HCT116 (cell line): ENCODE measurements at places on chromosomes 2 and 18.

- no peak overlapping the region for H3K27ac ChIP-seq
- H3K36me3 ChIP-seq: no peaks in the 10 kb centered on the region
- DNase-seq: no peak
Measured at GRCh38 chr2:66189553-66189952, 245.4 kb upstream of the MEIS1 start.

GRCh38 chr2:179574061-179574519, 287.3 kb downstream of the ZNF385B start:
- no peak overlapping the region for H3K4me3 ChIP-seq
- H3K36me3 ChIP-seq: no peaks in the 10 kb centered on the region
- no peak overlapping the region for H3K27ac ChIP-seq
- H3K27me3 ChIP-seq: no peaks in the 10 kb centered on the region

DNA sequence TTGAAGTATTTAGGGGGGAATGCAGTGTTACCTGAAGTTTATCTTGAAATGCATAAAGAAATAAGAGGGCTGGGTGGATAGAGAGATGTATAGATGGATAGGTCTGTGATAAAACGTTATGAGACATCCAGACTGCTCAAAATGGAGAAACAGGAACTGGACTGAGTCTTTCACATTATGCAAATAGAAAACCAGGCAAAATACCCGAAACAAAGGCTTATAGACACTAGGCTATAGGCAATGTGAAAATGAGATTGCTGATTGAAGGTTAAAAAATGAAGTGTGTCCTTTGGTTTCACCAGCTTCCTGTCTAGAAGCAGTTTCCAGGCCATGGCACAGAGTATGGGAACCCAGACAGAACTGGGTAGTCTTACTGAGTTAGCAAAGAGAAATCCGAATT, 24.9 kb upstream of the SLC3A1 start:
- H3K27me3 ChIP-seq: no peaks in the 10 kb centered on the region
- H3K4me3 ChIP-seq: no peak overlapping the region
- H3K27ac ChIP-seq: no peak overlapping the region
- no peaks in the 10 kb centered on the region for H3K4me1 ChIP-seq
- no peak for DNase-seq

DNA sequence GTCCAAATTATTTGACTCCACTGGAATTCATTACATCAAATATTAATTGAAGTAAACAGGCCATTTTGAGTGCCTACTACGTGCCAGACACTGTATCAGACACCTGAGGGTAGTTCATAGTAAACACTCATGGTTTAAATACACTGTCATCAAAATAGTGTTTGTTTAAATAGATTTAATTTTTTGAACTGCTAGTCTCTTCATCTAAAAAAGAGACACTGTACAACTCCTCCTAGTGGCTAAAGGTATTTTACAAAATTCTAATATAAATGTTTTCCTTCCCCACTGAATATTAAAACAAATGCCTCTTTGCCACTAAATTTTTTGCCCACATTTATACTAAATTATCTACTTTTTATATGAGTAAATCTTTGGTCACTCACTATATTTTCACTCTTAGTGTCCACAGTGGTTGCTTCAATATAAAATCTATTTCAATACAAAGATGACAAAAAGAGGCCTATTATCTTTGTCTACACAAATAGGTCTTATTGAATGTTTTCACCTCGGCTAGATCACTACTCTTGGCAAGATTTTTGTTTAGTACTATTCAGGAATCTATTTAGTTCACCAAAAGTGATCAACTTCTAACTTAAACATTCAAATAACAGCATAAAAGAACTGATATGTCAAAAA, 122.1 kb downstream of the TMEM247 start:
- no peaks in the 10 kb centered on the region for H3K36me3 ChIP-seq
- no peak overlapping the region for H3K27ac ChIP-seq
- H3K4me1 ChIP-seq: no peaks in the 10 kb centered on the region
- no peak overlapping the region for H3K4me3 ChIP-seq

GRCh38 chr2:228590681-228591080, 409.2 kb upstream of the SPHKAP start:
- no peaks in the 10 kb centered on the region for H3K27me3 ChIP-seq
- no peak for DNase-seq
- H3K27ac ChIP-seq: no peak overlapping the region
- no peaks in the 10 kb centered on the region for H3K36me3 ChIP-seq

DNA sequence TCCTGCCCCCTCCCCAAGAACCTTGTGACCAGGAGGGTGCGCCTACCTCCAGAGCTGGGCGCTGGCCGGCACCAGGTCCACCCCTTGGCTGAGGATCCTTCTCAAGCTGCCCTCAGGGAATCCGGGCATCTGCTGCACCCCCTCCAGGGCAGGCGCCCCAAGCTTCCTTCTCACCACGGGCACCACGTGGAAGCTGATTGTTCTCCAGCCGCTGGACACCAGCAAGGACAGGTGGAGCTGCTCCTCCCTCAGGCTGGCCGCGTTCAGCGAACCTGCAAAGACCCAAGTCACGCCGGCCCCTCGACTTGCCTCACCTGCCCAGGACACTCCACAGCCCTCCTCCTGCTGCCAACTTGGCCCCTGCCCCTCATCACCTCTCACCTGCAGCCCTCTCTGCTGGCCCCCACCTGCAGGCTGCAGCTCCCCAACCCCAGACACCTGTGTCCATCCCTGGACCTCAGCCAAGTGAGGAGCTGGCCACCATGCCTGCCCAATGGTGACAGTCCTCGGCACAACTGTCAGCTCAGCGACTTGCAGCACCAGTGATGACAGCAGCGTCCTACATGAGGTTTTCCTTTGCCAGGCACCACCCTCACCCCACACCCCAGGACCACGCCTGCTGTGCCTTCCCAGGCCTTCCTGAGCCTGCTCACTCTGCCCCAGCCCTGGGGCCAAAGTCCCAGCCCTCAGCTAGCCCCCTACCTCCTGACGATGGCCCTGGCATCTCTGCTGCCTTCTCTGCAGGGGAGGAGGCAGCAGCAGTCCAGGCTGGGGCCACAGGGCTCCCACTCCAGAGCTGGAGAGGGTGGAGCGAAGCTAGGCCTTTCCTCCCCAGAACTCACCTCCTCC, 4.2 kb downstream of the MAB21L4 start:
- H3K4me3 ChIP-seq: no peak overlapping the region
- peaks cover 27% of the 10 kb centered on the region for H3K4me1 ChIP-seq
- DNase-seq: no peak

- H3K4me3 ChIP-seq: peak within 1 kb of the TSS; percentile 52
- no peak within 1 kb of the TSS; the same call in 1 of the 2 replicates for H3K27ac ChIP-seq
- no peaks in the 10 kb centered on the region for H3K36me3 ChIP-seq
Measured at GRCh38 chr2:231395188-231396057, at the start of gene B3GNT7. Gene B3GNT7, plus strand, starts transcription at chr2:231395710. Its CDS starts 94 bp downstream, at chr2:231395804.

- no peak overlapping the region for H3K4me3 ChIP-seq
- no peaks in the 10 kb centered on the region for H3K27me3 ChIP-seq
- H3K36me3 ChIP-seq: peaks cover 5% of the 10 kb centered on the region
Measured at GRCh38 chr2:218694405-218695145, 16.1 kb upstream of the TTLL4 start.

DNA sequence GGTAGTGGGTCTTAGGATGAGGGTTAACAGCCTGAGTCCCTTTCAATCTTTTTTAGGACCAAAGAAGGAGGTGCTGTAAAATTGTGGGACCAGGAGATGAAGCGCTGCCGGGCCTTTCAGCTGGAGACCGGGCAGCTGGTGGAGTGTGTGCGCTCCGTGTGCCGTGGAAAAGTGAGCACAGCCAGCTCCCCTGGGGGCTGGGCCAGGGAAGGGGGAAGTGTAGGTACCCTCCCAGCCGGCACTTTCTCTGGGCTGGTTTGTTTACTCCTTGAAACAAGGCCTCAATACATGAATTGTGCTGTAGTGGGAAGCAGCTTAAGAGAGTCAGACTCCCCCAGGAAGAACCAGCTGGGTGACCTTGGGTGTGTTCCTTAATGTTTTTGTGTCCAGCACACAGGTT, 90.1 kb downstream of the RTN4 start:
- no peaks in the 10 kb centered on the region for H3K4me1 ChIP-seq
- H3K4me3 ChIP-seq: no peak overlapping the region
- no peaks in the 10 kb centered on the region for H3K27me3 ChIP-seq
- no peaks in the 10 kb centered on the region for H3K36me3 ChIP-seq
- H3K27ac ChIP-seq: no peak overlapping the region

DNA sequence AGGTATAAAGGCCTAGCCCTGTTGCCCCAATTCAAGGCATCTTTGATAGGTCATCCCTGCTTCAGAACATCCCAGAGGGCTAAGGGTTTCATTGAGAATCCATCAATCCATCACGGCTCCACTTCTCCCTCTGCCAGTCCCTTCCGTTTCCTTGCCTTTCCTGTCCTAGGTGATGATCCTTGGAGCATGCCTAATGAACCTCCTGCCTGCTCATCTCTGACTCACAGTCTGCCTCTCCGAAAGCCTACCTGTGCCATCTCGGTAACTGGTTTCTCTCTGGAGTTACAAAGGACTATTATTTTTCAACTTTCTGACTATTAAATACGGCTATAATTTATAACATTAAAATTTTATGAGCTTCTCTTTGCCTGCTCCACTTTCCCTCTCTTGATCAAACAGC, 36.7 kb upstream of the OSBPL6 start:
- H3K4me3 ChIP-seq: no peak overlapping the region
- no peaks in the 10 kb centered on the region for H3K4me1 ChIP-seq
- H3K27me3 ChIP-seq: no peaks in the 10 kb centered on the region
- no peak overlapping the region for H3K27ac ChIP-seq
- no peaks in the 10 kb centered on the region for H3K36me3 ChIP-seq
- no peak for DNase-seq

GRCh38 chr2:14756981-14757657, 124.6 kb downstream of the LRATD1 start:
- H3K27ac ChIP-seq: no peak overlapping the region
- no peak overlapping the region for H3K4me3 ChIP-seq
- H3K36me3 ChIP-seq: no peaks in the 10 kb centered on the region
- no peaks in the 10 kb centered on the region for H3K4me1 ChIP-seq
- no peaks in the 10 kb centered on the region for H3K27me3 ChIP-seq

DNA sequence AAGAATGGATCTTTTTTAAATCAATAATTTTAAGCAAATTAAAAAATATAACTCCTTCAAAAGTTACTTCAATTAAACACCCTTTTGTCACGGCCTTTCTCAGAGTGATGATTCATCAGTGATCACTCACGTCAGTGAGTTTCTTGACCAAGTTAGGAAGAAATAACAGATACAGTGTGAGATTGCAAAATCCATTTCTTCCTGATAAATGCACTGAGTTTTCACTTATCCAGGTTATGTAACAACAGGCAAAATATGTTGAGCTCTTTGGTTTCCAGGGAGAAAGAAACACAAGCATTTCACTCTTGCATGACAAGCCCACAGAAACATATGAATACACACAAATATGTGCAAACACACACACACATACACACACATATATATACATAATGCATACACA, 195.9 kb upstream of the CYRIA start:
- no peak for DNase-seq
- no peak overlapping the region for H3K4me3 ChIP-seq
- H3K4me1 ChIP-seq: no peaks in the 10 kb centered on the region
- H3K27me3 ChIP-seq: no peaks in the 10 kb centered on the region
- H3K27ac ChIP-seq: no peak overlapping the region
